ENCODE measurements at places on chromosomes 4 and X. TPM values are rescaled to one million over a fixed set of nuclear protein-coding genes. Genes with fewer than 3 reads are reported as not detected.

DNA sequence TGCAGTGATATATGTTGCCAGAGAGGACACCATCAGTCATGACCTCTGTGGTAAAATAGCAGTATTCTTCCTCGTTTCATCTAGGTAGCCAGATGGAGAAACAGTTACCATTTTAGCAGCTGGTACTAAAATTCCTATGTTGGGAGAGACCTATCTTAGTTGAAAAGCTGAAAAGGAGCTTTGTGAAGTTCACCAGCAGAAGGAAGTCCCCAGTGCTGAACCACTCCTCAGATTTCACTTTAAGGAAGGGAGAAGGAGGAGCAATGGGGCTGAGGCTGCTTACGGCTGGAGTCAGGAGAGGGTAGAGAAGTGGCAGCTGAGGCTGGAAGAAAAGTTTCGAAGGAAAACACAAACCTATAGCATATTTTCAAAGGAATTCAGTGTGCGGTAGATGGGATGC, 103.7 kb downstream of the ATXN3L start:
- DNase-seq: no peak

GRCh38 chr4:11367371-11367770, 61.3 kb downstream of the HS3ST1 start:
- no peak for DNase-seq

DNA sequence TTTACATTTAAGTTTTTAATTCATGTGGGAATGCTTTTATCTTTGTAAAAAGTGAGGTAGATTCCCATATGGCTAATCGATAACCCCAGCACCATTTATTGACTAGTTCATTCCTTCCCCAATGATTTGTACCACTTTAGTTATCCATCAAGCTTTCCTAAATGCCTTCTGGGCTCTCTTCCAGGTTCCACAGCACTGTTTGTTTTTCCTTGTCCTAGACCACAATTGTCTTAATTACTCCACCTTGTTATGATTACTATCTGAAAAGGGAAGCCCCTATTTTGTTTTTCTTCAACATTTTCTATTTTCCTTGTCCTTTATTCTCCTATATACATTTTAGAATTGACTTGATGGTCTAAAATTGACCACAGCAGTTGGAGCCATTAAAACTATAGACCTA, 48.5 kb upstream of the GPRIN3 start:
- no peak for DNase-seq

DNA sequence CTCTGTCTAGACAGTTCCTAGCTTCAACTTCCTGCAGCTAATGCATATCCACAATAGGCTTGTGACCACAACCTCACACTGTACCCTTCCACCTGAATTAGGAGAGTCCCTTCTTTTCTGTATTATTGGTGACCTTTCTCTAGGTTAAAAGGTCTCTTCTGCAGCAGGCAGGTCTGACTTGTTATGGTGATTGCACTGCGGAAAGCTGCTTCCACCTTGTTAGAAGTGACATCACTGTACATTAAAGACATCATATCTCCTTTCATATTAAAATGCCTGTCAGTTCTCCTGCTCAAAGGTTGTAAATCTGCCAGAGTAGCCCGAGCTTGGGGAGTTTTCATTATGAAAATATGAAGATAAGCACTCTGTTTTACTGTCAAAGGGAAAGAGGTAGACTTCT, 21.5 kb upstream of the LSM6 start:
- DNase-seq: no peak

GRCh38 chr4:119284876-119285780, 36.8 kb downstream of the FABP2 start:
- DNase-seq: peak; percentile 30

GRCh38 chrX:133530960-133531359, 115.7 kb upstream of the GPC4 start:
- DNase-seq: no peak

The ERVMER34-1 gene
- not detected for total RNA-seq

The CSAG3 gene
- not detected for total RNA-seq

All from HFFc6 (cell line).